Muscle of leg (tissue), 16 donors: ENCODE measurements at places on chromosomes 13 and 19.

- DNase-seq, result no peak
Observed at GRCh38 chr19:18183529-18183928, 9.5 kb upstream of the MPV17L2 start.

DNA sequence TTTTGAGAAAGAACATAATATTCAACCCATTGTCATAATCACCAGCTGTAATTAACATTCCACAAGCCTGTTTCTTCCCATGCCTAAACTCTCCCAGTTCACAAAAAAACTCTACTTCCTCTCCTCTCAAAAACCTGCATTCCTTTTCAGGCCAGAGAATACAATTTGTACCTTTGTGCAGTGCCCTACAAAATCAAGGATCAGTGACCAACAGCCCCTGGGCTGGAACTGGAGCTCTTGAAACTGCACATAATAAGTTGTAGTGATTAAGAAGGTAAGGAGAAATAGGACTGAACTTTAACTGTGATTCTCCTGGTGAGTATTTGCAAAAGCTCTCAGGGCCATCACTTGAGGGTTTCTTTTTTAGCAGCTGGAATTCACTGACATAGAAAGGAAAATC lies 472.7 kb downstream of the RFC3 start:
- DNase-seq, result no peak

DNA sequence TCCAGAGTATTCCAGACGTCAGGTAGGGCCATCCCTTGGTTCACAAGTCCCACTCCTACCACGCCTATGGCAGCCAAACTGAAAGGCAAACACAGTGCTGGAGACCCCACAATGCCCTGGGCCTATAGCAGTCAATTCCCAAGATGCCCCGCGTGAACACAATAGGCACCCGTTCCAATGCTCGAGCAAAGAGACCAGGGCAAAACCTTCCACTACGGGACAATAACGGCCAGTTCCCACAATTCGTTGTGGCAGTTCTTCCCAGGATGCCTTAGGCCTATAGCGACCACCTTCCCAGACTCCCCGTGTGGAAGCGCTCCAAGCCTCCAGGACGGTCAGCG lies 538 bp downstream of the ZNF428 start:
- no peak for DNase-seq

- DNase-seq, result no peak
Observed at GRCh38 chr19:7360393-7360984, 11.8 kb downstream of the ARHGEF18 start.
